ENCODE measurements at places on chromosomes 2 and 18.

- DNase-seq, result no peak
Measured at GRCh38 chr2:159130302-159130701, 156.2 kb downstream of the WDSUB1 start.

GRCh38 chr2:111670776-111671175 lies 213.2 kb downstream of the ANAPC1 start:
- no peak for DNase-seq

GRCh38 chr2:207164006-207164831 lies 1.5 kb downstream of the KLF7 start:
- no peak for DNase-seq

DNA sequence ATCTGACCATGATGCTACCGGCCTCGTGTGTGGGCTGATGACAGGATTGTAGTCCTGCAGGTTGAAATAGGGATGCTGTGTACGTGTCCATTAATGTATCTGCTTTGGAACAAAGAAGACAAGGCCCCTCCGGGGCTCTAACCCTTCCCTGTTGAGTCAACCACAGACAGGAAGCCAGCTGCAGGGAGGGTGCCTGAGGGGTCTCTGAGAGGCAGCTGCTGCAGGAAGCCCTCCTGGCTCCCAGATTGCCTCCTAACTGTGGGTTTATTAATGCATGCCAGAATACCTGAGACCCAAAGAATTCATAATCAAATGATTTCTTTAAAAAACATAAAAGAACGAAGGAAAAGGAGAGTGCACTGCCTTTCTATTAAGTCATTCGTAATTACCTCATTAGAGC lies 140.4 kb downstream of the CELF4 start:
- no peak for DNase-seq

DNA sequence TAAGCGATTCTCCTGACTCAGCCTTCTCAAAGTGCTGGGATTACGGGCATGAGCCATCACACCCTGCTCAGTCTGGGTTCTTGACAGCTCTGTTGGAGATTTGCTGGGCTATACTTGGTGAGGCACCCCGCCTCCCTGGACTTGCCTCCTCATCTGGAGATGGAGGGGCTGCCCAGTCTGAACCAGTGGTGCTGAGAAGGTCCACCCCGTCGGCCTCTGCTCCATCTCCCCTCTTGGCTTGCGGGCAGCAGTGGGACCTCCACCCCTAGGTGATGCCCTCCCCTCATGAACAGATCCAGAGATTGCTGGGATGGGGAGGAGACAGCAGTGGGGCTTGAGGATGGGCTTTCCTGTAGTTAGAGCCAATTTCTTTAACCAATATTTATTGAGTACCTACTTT lies 120.9 kb downstream of the CLIP4 start:
- no peak for DNase-seq

DNA sequence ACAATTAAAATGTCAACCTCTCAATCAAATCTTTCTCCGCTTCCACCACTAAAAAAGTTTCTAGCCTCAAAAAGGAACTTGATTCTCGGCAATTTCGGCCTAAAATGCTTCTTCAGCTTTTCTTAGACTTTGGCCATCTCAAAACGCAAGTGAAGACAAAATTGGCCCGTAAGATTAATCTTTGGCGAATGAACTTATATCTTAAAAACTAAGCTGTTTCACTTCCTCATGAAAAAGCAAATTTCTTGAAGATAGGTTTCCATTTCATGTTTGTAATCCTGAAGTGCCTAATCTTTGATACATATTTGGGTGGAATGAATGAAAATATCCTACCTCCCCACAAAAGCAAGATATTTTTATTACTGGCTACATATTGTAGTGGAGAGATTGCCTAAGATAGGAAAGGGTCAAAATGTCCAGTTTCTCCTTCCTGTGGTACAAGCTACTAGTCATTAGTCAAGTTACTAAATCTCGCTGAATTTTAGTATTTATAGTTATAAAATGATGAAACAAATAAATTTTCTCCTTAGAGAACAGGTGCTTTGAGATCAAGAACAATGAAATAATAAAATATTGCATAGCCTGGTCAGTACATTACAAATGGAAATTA lies 85.4 kb upstream of the ZEB2 start:
- no peak for DNase-seq

GRCh38 chr2:5391362-5391761 lies 300.8 kb upstream of the SOX11 start:
- DNase-seq, result no peak

GRCh38 chr2:85851253-85852151 lies 37.3 kb downstream of the ST3GAL5 start:
- no peak for DNase-seq

Data from stimulated activated CD8-positive, alpha-beta memory T cell treated with anti-CD3 and anti-CD28 coated beads, Interleukin-2, amount 100 ng/mL, for 1 hour (primary cell).